GM20000 (cell line): ENCODE measurements at places on chromosomes 4 and X.

GRCh38 chr4:122901247-122902010, 21.0 kb downstream of the NUDT6 start:
- DNase-seq: no peak

DNA sequence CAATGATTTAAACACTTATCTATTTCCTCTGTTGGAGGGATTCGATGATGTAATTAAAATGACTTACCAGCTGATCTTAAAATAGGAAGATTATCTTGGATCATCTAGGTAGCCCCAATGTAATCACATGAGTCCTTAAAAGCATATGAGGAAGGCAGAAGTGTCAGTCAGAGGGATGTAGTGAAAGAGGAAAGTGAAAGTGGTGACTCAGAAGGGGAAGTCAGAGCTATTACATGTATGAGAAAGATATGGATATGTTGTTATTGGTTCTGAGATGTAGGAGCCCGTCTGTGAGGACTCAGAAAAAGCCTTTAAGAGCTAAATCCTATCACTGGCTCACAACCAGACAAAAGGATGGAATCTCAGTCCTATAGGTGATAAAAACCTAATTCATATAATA, 456.4 kb downstream of the DACH2 start:
- DNase-seq: no peak

DNA sequence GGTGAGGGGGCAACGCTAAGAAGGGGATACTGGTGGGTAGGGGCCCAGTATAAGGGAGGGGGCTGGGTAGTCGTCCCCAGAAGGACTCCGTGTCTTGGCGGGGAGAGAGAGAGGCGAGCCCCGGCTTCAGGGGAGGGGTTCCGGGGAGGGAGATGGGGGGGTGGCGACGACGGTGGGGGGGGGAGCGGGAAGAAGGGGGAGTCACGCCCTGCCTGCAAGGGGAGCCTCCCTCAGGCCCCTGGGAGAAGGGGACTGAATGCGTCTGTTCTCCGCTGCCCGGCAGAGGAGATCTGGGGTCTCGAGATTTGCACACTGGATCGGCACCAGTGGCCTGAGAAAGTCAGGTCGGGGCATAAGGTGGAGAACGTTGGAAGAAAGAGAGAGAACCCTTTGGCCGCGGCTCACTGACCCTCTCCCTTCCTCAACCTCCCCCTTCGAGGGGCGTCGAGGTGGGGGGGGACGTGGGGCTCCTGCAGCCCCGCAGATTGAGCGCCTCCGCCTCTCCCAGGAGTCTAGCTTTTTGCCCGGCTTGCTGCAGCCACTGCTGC, 609 bp upstream of the BCORL1 start:
- no peak for DNase-seq

DNA sequence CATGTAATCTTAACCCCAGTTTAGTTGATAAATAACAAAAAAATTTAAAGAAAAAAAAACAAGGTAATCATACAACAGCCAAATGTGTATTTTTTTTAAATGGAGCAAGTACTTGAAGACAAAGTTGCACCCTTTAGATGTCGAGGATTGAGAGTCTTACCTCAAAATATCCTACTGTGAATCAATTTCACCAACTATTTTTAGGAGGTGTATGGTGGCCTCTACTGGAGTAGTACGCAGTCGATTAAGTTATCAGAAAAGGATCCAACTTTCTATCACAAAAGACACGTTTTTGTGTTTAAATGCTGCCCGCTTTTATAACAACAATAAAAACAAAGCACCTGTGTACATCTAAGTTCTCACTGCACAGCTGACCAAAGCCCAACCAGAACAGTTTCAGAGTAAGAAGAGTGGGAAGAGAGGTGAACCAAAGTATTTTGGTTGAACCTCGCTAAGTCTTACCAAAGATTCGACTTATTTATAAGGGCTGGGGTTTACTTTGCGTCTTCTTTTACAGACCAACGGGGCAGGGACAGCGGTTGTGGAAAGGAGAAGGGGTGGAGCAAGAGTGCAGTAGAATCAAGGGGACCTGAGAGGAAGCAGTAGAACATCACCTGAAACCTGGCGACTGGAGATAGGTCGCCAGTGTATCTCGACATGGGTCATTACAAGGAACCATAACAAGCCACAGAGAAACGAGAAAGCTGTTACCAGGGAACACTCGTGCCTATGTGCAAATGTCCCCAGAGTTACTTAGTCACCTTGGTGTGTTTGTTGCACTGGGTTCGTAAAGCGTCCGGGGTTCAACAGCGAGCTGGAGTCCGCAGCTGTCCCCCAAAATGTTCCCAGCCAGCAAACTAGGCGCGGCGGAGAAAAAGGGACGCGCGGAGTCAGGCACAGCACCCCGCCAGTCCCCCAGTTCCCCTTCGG, 1.1 kb downstream of the RPS6KA6 start:
- no peak for DNase-seq

DNA sequence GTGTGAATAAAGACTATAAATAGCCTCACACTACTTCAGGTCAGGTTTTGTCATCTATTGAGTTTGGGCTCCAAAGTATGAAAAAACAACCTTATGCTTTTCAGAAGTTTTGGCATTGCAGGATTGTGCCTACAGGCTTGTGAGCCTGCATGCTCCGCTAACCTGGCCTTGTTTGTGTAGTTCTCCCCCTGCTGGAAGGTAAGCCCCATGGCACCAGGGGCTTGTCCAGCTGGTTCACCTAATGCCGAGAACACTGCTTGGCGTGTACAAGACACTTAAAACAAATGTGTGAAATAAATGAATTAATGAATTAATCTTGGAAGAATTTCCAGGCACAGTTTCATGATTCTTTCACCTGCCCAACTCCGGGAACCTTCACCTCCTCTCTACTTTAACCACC, 1.8 kb upstream of the HSD17B10 start:
- peak; percentile 70 for DNase-seq

DNA sequence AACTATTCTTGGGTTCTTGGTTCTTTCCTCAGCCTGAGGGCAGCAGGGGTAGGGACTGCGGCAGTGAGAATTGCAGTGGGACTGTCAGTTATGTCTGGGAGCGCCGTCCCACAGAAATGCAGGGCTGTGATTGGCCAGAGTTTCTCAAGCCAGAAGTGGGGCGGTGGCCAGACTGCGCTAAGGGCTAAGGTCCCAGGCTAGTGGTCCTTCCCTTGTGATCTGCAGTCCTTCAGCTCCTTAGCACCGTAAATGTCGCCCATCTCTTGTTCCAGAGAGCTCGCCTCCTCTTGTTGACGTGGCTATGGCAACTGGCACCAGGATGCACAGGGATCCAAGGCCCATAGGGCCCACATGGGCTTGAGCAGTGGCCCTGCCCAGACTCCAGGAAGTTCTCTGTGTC, 223.5 kb downstream of the GRIA2 start:
- DNase-seq: no peak

- no peak for DNase-seq
Observed at GRCh38 chr4:170090352-170091052, 746 bp upstream of the AADAT start.

- no peak for DNase-seq
Observed at GRCh38 chr4:85607624-85608023, 132.7 kb downstream of the ARHGAP24 start.

- DNase-seq: no peak
Observed at GRCh38 chr4:147924604-147925412, 192.9 kb downstream of the ARHGAP10 start.

DNA sequence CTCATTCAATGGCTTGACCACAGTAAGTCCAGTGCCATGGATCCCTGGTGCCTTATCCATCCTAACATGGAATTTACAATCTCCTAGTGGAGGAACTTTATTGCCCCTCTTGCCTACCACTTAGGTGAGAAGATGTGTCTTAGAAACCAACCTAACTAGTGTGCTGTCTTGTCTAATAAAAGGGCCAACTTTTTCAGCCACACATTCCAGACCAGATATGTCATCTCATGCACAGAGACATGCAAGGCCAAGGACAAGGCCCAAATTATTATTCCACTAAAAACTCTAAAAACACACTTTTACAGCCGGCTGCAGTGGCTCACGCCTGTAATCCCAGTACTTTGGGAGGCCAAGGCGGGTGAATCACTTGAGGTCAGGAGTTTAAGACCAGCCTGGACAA, 10.6 kb upstream of the PRDX4 start:
- DNase-seq: no peak

- DNase-seq: no peak
Observed at GRCh38 chr4:159273141-159273438, 170.2 kb downstream of the RAPGEF2 start.

DNA sequence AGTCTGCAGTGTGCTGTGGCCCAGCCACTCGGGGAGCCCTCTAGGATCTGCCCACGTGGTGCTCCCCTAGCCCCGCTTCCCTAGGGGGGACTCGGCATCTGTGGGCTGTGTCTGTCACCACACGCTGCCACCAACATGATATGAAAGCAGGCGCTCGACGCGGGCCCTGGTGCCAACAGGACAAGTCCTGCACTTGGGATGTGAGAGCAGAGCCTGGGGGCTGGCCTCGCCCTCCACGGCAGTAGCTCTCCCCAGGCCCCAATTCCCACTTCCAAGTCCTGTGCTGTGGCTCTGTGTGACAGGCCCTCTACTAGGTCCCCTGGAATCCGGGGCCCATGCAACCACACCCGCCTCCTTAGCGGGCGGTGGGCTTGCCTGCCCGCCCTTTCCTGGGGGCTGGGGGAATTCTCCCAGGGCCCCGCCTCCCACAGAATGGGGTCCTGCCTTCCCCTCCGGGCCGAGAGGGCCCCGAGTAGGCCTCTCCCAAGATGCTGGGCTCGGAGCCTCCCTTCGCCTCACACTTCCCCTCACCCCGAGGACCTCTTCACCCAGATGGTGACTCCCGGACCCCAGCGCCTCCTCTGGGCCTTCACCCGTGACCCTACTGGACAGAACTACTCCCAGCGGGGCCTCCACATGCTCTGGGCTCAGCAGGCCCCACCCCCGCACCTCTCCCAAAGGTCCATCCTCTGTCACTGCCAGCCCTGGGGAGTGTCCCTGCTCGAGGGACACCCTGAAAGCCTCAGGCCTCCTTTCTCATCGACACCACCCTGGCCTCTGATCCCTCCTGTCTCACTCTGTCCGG, 11.2 kb downstream of the LRPAP1 start:
- no peak for DNase-seq

GRCh38 chrX:28010875-28011274, 29.6 kb upstream of the DCAF8L1 start:
- DNase-seq: no peak

DNA sequence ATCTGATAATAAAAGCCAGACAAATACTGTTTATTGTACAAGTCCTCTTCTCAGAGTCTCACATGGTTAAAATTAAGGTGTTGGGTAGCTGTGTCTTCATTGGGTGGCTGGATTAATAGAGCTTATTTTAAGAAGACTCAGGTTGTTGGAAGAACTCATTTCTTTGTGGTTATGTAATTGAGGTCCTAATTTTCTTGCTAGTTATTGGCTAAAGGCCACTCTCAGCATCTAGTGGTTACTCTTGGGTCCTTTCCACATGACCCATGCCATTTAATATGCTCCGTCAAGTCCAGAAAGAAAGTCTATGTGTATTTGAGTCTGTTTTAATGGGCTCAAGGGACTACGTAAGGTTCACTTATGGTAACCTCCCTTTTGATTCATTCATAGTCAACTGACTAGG, 1668.6 kb upstream of the AGA start:
- no peak for DNase-seq

- DNase-seq: no peak
Observed at GRCh38 chrX:17737986-17738713, 857 bp downstream of the SCML1 start.

DNA sequence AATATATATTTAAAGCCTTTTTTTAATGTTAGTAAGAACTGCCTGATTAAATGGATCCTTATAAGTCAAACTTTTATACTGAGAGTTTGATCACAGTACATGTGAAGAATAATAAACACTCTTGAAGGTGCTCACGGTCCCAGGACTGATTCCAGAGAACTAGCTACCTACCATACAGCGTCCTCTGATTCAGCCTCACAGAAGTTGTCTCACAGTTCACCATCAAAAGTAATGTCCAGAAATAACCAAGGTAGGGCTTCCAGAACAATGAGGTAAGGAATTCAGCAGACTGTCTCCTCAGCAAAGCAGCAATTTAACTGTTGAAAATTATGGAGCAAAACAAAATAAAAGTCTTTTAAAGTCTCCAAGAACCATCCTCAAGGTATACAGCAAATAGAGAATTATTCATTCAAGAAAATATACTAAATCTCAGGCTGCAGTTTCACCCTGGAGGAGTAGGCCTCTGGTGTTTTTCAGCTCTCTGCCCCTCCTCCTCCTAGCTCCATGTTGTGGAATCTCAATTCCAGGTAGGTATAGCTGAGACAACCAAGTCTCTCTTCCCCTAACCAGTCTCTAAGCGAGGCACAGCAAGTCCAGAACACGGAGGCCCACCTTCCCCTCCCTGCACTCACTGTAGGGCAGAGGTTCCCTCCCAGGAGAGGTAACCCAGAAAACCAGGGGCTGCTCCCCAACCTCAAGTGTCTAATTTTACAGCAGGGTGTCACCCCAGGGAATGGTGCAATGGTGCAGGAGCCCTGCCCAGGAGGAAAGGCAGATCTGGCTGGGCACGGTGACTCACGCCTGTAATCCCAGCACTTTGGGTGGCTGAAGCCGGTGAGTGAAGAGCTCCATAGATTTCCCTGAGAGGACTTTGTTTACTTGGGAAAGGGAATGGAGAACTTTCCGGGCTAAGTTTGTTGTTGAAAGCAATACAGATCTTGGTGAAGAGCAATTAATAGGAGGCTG, 28.6 kb downstream of the FAM241A start:
- no peak for DNase-seq

DNA sequence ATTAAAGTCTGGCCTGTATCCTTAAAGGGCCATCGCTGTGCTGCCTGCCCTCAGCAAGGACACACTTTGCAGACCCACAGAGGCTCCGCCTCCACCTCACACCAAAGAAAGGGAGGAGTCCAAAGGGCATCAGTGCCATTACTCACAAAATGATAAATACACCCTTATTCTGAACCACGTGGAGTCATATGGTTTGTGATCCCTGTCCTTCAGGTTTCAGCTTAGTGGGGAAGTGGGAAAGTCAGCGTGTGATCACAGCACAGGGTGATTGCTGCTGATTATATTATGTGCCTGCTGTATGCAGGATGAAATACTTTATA, 35.9 kb upstream of the MSANTD1 start:
- DNase-seq: no peak

DNA sequence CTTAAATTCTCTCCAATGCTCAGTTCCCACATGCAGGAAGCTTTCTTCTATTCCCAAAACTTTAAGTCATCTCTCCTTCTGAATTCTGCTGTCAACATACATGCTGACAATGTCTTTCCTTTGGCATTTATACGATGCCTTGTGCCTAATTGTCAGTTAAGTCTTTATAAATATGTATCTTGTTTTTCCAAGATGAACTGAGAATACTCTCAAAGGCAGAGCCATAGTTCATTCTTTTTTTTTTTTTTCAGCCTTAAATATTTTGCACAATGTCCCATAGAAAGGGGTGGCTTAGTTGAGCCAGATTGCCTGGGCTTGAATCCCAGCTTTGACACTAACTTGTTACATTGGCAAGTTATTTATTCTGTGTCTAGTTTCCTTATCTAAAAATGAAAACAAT, 210.6 kb downstream of the QDPR start:
- no peak for DNase-seq

- no peak for DNase-seq
Observed at GRCh38 chrX:103220511-103221323, 5.8 kb downstream of the BEX4 start.

DNA sequence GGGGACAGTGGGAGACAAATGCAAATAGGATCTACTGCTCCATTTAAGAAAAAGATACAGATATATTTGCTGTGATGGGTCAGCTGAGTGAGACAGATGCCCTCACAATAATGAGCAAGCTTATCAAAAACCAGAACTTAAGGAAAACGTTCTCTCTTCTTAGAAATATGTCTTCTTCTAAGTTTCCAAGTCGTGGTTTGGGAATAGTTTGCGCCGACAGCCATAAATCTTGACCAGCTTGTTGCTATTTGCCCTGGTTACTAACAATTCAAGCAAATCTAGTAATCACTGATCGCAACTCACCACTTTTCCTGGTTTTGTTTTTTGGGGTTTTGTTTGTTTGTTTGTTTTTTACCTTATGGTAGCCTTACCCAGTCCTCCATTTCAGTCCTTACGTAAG, 67.6 kb upstream of the GUCY1A1 start:
- DNase-seq: no peak
